Epithelial cell of alveolus of lung (primary cell): ENCODE measurements at places on chromosomes 4 and X. TPM values are rescaled to one million over a fixed set of nuclear protein-coding genes. Genes with fewer than 3 reads are reported as not detected.

The MBNL3 gene
- total RNA-seq = 3.8 and 6.5 TPM in 2 replicates

The SMIM10L2A gene
- total RNA-seq = 0.08 and 0.26 TPM in 2 replicates

The LRCH2 gene
- total RNA-seq = 6.5 and 21.7 TPM in 2 replicates

The LINC00632 gene
- 22.1 and 30.2 TPM in 2 replicates for total RNA-seq

The FGFR3 gene
- total RNA-seq = 0.88 and 1.4 TPM in 2 replicates

The NMU gene
- total RNA-seq = 0.80 and 1.2 TPM in 2 replicates

The CXorf49B gene
- not detected in 2 replicates for total RNA-seq

The FGF2 gene
- 24.0 and 40.2 TPM in 2 replicates for total RNA-seq

The FRMPD4 gene
- total RNA-seq = 0.48 and 1.0 TPM in 2 replicates

The ACOX3 gene
- 30.6 and 32.6 TPM in 2 replicates for total RNA-seq

The WDR17 gene
- 0.52 and 0.64 TPM in 2 replicates for total RNA-seq

The PABPC4L gene
- 3.6 and 4.2 TPM in 2 replicates for total RNA-seq

The ADGRG2 gene
- under 0.01 and 0.48 TPM in 2 replicates for total RNA-seq

The RGN gene
- 2.0 and 2.1 TPM in 2 replicates for total RNA-seq

The GLRA3 gene
- not detected in 2 replicates for total RNA-seq

The GRIA3 gene
- 0.39 TPM in 1 of 2 replicates, not detected in the other for total RNA-seq

The XK gene
- 0.16 and 0.65 TPM in 2 replicates for total RNA-seq

The TECRL gene
- total RNA-seq = not detected in 2 replicates

The NHSL2 gene
- 0.32 and 0.78 TPM in 2 replicates for total RNA-seq

The GTPBP6 gene
- total RNA-seq = 42.2 and 44.7 TPM in 2 replicates

The HADH gene
- 18.4 and 21.9 TPM in 2 replicates for total RNA-seq

The MAGEB16 gene
- not detected in 2 replicates for total RNA-seq

The ARAP2 gene
- total RNA-seq = under 0.01 and 2.6 TPM in 2 replicates

The ARHGEF6 gene
- total RNA-seq = 4.0 and 10.1 TPM in 2 replicates

The CXCL5 gene
- total RNA-seq = 10.9 and 144 TPM in 2 replicates

The ELOVL6 gene
- 15.2 and 27.7 TPM in 2 replicates for total RNA-seq

The FDCSP gene
- 7.7 and 11.6 TPM in 2 replicates for total RNA-seq

The TENM3 gene
- 23.9 and 24.7 TPM in 2 replicates for total RNA-seq

The ZCCHC12 gene
- total RNA-seq = not detected in 2 replicates

The LRIT3 gene
- total RNA-seq = under 0.01 TPM in 1 of 2 replicates, not detected in the other

The GYG2 gene
- total RNA-seq = 5.7 and 11.3 TPM in 2 replicates

The PDK3 gene
- 7.2 and 11.3 TPM in 2 replicates for total RNA-seq

The TACR3 gene
- not detected in 2 replicates for total RNA-seq

The EXOC1L gene
- not detected in 2 replicates for total RNA-seq

The CSAG1 gene
- not detected in 2 replicates for total RNA-seq

The BBS7 gene
- 10.7 and 22.1 TPM in 2 replicates for total RNA-seq

The TRPC3 gene
- total RNA-seq = 1.6 and 3.0 TPM in 2 replicates

The MAGEA3 gene
- total RNA-seq = not detected in 2 replicates

The RRH gene
- total RNA-seq = 0.13 and 0.24 TPM in 2 replicates

The SYN1 gene
- 0.80 and 3.5 TPM in 2 replicates for total RNA-seq

The USP17L30 gene
- not detected in 2 replicates for total RNA-seq

The ARHGAP10 gene
- total RNA-seq = 18.4 and 20.8 TPM in 2 replicates

The SASH3 gene
- total RNA-seq = not detected in 2 replicates

The NBDY gene
- total RNA-seq = 13.6 and 27.9 TPM in 2 replicates

The MEPE gene
- total RNA-seq = not detected in 2 replicates

The TEX13D gene
- total RNA-seq = not detected in 2 replicates

The GAB3 gene
- 0.40 and 1.9 TPM in 2 replicates for total RNA-seq

The CCDC160 gene
- total RNA-seq = not detected in 2 replicates

The F8A2 gene
- not detected in 2 replicates for total RNA-seq
